Testis (tissue), 5 donors: ENCODE measurements at places on chromosomes 3 and 15. TPM values are rescaled to one million over a fixed set of nuclear protein-coding genes. Genes with fewer than 3 reads are reported as not detected.

DNA sequence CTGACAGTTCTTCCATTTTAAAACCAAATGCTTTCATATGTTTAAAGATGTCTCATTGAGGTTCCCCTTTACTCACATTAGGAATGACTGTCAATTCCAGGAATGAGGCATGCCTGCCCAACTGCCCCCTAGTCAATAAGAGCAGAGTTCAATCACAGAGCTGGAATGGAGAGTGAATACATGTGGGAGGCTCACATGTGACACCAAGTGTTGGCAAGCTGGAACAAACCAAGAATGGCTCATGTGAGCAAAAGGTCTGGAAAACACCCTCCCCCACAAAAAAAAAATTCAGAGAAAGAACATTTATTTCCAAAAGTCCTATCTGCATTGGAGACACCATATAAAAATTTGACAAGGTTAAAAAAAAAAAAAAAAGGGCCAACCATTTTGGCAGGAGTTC, 3.7 kb downstream of the PBRM1 start:
- H3K27ac ChIP-seq: peak overlapping the region; percentile 66
- H3K4me1 ChIP-seq: peaks cover 48% of the 10 kb centered on the region
- peak; percentile 79 for DNase-seq
- H3K27me3 ChIP-seq: no peaks in the 10 kb centered on the region
- H3K36me3 ChIP-seq: no peaks in the 10 kb centered on the region

DNA sequence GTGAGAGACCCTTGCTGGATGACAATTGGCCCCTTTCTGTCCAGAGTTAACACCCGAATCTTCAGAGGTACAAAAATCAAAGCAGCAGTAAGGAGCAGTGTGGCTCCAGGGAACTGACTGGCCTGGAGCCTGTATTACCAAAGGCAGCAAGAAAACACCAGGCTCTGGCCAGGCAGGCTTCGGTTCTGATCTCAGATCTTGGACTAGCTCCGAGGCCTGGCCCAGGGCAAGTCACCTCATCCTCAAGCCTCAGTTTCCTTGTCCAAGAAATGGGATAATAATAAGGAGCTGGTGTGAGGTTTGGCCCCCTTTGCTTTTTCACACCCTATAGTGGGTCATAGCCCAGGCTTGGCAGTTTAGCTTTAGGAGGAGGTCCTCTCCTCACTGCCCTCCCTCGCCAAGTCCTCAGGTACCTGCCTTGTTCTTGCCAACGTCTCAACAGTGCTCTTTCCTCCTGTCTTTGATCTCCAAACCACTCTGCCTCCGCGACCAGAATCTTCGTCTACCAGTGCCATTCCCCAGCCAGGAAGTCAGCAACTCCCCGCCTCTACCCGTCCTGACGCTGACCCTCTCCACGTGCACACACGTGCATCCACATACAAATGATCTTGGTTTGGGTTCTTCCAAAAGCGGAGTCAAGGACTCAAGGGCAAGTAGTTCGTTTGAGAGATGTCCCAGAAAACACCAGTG, 82.6 kb upstream of the TLE3 start:
- no peak overlapping the region for H3K27ac ChIP-seq
- no peak for DNase-seq
- no peaks in the 10 kb centered on the region for H3K36me3 ChIP-seq
- H3K4me3 ChIP-seq: no peak overlapping the region
- H3K4me1 ChIP-seq: peaks cover 3% of the 10 kb centered on the region

GRCh38 chr15:94000606-94001005, 230.8 kb upstream of the MCTP2 start:
- no peaks in the 10 kb centered on the region for H3K4me1 ChIP-seq
- DNase-seq: no peak

GRCh38 chr3:31892916-31893573, 88.0 kb downstream of the OSBPL10 start:
- no peaks in the 10 kb centered on the region for H3K36me3 ChIP-seq
- DNase-seq: no peak
- no peaks in the 10 kb centered on the region for H3K4me1 ChIP-seq
- H3K27me3 ChIP-seq: no peaks in the 10 kb centered on the region

DNA sequence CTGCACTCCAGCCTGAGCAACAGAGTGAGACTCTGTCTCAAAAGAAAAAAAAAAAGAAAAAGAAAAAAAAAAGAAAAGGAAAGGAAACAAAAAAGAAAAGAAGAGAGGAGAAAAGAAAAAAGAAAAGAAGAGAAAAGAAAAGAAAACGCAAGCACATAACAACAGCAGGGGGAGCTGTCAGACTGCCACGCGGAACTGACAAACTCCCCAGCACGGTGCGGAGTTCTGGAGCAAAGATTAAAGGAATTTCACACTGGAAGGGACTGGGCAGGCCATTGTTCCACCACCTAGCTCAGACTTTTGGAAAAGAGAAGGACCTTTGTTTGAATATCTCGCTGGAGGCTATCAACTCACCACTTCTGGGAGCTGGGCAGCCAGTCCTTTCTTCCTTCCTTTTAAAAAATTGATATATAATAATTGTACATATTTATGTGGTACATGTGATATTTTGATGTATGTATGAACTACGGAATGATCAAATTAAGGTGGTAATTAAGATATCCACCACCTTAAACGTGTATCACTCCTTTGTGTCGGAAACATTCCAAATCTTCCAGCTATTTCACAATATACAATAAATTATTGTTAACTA, 40.5 kb downstream of the DPPA2 start:
- H3K27me3 ChIP-seq: no peaks in the 10 kb centered on the region
- no peak overlapping the region for H3K4me3 ChIP-seq
- no peaks in the 10 kb centered on the region for H3K4me1 ChIP-seq
- DNase-seq: peak; percentile 77
- H3K36me3 ChIP-seq: no peaks in the 10 kb centered on the region

GRCh38 chr3:45145223-45145622, 955 bp downstream of the CDCP1 start:
- H3K4me3 ChIP-seq: peak overlapping the region; percentile 59
- H3K36me3 ChIP-seq: no peaks in the 10 kb centered on the region
- peaks cover 3% of the 10 kb centered on the region for H3K4me1 ChIP-seq
- DNase-seq: no peak

DNA sequence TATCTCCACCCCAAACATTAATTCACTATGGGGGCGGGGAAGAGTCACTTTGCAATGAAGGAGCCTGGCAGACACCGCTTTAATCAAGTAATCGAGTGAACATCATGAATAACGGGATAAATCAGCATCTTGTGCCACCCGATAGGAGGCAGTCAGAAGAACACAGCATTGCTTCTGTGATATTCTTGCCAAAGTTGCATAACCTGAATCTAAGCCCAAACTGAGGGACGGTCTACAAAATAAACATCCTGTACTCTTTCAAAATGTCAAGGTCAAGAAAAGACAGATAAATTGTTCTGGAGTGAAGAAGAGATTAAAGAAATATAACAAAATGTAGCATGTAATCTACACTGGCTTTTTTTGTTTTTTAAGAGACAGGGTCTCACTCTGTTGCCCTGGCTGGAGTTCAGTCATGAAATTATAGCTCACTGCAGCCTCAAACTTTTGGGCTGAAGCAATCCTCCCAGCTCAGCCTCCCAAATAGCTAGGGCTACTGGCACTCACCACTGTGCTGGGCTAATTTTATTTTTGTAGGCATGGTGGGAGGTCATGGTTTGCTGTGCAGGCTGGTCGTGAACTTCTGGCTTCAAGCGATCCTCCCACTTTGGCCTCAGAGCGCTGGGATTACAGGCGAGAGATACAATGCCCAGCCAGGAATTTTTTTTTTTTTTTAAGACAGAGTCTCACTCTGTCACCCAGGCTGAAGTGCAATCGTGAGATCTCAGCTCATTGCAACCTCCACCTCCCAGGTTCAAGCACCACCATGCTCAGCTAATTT, 20.1 kb upstream of the VWA5B2 start:
- H3K4me1 ChIP-seq: peaks cover 22% of the 10 kb centered on the region
- H3K4me3 ChIP-seq: no peak overlapping the region
- DNase-seq: peak; percentile 63
- peak overlapping the region; percentile 47 for H3K27ac ChIP-seq

DNA sequence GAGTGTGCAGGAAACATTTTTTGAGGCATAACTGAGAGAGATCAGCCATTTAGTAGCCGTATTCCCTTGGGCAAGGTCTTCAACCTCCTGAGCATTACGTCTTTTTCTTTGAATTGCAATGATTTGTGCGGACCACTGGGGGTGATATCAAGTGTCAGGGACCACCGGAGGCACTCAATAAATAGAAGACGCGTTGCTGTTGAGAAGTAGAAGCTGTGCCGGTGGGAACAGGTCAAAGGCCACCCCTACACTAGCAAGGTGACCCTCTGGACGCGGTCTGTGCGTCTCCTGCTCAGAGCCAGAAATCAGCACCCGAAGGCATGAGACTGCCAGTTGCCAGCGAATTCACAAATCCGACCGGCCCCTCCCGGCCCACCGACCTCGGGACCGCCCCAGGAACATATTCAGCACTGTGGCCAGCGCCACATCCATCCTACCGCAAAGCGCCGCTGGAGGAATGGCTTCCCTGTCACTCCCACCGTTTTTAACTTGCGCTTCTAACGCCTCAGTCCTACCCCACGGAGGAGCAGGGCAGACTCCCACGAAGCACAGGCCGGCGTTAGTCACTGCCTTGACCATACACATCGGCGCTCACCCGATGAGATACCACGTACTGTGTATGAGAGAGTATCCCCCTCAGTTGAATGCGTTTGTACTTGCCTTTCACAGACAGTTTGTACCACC, 1.4 kb upstream of the GHSR start:
- DNase-seq: peak; percentile 49
- no peaks in the 10 kb centered on the region for H3K27me3 ChIP-seq
- H3K4me3 ChIP-seq: no peak overlapping the region
- no peak overlapping the region for H3K27ac ChIP-seq
- no peaks in the 10 kb centered on the region for H3K36me3 ChIP-seq

DNA sequence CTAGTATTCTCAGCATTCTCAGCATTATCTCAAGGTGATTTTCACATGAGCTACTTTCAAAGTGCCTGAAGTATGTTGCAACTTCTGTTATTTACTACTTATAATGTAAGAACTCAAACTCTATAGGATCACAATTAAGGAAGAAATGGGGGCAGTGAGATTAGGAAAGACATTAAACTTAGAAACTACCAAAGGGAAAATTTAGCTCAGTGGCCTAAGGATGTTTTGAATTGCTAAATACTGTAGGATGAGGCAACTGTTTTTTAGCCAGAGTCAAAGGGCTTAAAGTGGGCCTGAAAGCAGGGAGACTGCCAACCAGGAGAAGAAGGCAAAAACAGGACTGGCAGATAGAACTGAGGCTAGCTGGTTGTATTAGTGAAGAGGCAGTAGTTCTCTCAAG, 55.5 kb upstream of the MBNL1 start:
- H3K4me3 ChIP-seq: no peak overlapping the region
- H3K4me1 ChIP-seq: no peaks in the 10 kb centered on the region
- H3K27me3 ChIP-seq: no peaks in the 10 kb centered on the region

DNA sequence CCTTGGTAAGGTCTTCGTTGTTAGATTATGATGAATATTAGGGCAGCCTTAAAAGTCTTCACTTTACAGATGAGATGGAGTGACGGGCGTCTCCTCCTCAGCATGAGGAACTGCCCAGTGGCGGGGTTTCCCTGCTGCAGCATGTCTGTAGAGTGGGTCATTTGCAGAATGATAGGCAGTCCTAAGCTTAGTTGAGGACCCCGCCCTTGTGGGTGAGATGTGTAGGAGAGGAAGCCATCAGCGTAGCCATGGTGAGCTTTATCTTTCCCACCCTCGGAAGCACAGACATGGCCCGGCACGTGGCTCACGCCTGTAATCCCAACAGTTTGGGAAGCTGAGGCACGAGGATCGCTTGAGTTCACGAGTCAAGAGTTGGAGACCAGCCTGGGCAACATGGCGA, 877 bp downstream of the NIT2 start:
- peak; percentile 22 for DNase-seq
- H3K27ac ChIP-seq: peak overlapping the region; percentile 88
- no peaks in the 10 kb centered on the region for H3K36me3 ChIP-seq
- H3K27me3 ChIP-seq: no peaks in the 10 kb centered on the region

- no peaks in the 10 kb centered on the region for H3K27me3 ChIP-seq
- no peak overlapping the region for H3K27ac ChIP-seq
- no peaks in the 10 kb centered on the region for H3K36me3 ChIP-seq
- no peaks in the 10 kb centered on the region for H3K4me1 ChIP-seq
These were observed 8.9 kb downstream of the NSUN3 start for GRCh38 chr3:94071713-94072284.

DNA sequence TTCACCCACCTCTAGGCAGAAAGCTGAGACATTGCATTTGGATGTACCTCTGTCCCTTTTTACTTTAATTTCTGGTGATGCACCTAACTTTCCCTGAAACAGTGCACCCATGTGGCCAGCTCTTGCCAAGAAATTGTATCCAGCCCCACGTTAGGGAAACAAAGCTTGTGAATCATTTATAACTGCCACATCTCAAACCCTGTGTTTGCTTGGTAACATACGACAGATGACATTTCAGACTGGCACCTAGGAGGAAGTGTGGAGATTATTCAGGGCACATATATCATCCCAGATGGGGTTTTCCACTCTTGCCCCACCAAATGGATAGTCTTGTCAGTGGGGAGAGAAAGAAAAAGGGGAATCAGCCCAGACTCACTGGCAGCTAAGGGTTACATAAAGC, 2.1 kb downstream of the CYB561D2 start:
- peaks cover 41% of the 10 kb centered on the region for H3K4me1 ChIP-seq
- no peak for DNase-seq
- H3K27ac ChIP-seq: no peak overlapping the region
- H3K27me3 ChIP-seq: no peaks in the 10 kb centered on the region

DNA sequence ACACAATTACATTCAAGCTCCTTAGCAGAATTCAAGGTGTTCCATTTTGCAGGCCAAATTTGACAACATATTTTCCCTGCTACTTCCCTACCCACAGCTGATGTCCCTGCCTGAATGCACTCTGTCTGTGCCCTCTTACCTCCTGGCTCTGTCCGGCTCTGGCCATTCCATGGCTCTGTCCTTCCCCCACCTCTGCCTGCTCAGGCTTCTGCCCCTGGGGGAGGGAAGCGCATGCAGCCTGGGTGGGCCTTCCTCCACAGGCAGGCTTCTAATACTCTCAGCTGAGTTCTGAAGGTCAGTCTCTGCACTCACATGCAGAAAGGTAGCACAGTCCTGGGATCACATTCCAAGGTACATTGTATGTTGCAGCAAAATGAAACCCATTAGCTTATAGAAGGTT, 113.6 kb upstream of the CACNA2D3 start:
- no peaks in the 10 kb centered on the region for H3K27me3 ChIP-seq
- H3K4me3 ChIP-seq: no peak overlapping the region
- no peak overlapping the region for H3K27ac ChIP-seq
- no peak for DNase-seq

- no peak overlapping the region for H3K27ac ChIP-seq
- H3K27me3 ChIP-seq: no peaks in the 10 kb centered on the region
- H3K36me3 ChIP-seq: no peaks in the 10 kb centered on the region
- no peak for DNase-seq
- no peak overlapping the region for H3K4me3 ChIP-seq
These were observed 92.0 kb downstream of the TFDP2 start for GRCh38 chr3:142057331-142057725.

GRCh38 chr3:51501833-51502561, 2.2 kb upstream of the DCAF1 start:
- H3K27me3 ChIP-seq: no peaks in the 10 kb centered on the region
- peaks cover 21% of the 10 kb centered on the region for H3K4me1 ChIP-seq
- DNase-seq: peak; percentile 88
- no peaks in the 10 kb centered on the region for H3K36me3 ChIP-seq

GRCh38 chr3:156776871-156777270, 49.3 kb upstream of the LEKR1 start:
- no peaks in the 10 kb centered on the region for H3K4me1 ChIP-seq
- H3K27ac ChIP-seq: no peak overlapping the region
- no peaks in the 10 kb centered on the region for H3K27me3 ChIP-seq
- no peak overlapping the region for H3K4me3 ChIP-seq

Gene FMN1
- 47.4 TPM for total RNA-seq

Gene MYO9A
- 126 TPM for total RNA-seq

Gene POPDC2
- total RNA-seq: 4.1 TPM

Gene KLHL40
- total RNA-seq: 3.1 TPM

Gene C15orf40
- 24.7 TPM for total RNA-seq

Gene CCDC39
- 3.5 TPM for total RNA-seq

Gene EOMES
- total RNA-seq: 0.71 TPM

Gene ZNF80
- total RNA-seq: 0.74 TPM

Gene BAHD1
- 52.0 TPM for total RNA-seq
